Smooth muscle cell of trachea (primary cell): ENCODE measurements at places on chromosomes 2 and 18. TPM values are rescaled to one million over a fixed set of nuclear protein-coding genes. Genes with fewer than 3 reads are reported as not detected.

Gene ICOS
- total RNA-seq = not detected in 2 replicates

Gene IL1RL1
- 0.33 and 0.44 TPM in 2 replicates for total RNA-seq

Gene UGT1A9
- total RNA-seq = not detected in 2 replicates

Gene EPB41L5
- total RNA-seq = 14.3 and 14.6 TPM in 2 replicates
